NCI-H2081 treated with DMSO at 0.1 percent for 48 hours (cell line): ENCODE measurements at places on chromosomes 4 and X.

GRCh38 chrX:136166221-136166855 lies 19.0 kb downstream of the FHL1 start:
- no peak for DNase-seq

- no peak for DNase-seq
Observed at GRCh38 chr4:147101678-147102077, 156.0 kb upstream of the TTC29 start.

DNA sequence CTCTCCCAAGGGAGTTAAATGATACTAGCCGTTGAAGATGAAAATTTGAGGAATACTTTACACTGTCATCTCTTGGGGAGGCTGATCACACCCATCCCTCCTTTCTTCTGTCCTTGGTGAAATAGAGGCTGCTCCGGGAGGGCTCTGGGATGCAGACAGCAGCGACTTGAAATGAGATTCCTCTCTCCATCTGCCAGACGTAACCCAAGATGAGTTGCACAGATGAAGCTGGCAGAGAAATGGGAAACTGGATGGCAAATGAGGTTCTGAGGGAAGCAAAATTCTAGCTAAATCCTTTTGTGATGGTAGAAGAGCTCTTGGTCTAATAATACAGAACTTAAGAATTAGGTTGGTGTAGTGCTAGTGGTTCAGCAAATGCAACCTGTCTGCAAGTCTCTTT lies 201.4 kb downstream of the AASDH start:
- DNase-seq: no peak

DNA sequence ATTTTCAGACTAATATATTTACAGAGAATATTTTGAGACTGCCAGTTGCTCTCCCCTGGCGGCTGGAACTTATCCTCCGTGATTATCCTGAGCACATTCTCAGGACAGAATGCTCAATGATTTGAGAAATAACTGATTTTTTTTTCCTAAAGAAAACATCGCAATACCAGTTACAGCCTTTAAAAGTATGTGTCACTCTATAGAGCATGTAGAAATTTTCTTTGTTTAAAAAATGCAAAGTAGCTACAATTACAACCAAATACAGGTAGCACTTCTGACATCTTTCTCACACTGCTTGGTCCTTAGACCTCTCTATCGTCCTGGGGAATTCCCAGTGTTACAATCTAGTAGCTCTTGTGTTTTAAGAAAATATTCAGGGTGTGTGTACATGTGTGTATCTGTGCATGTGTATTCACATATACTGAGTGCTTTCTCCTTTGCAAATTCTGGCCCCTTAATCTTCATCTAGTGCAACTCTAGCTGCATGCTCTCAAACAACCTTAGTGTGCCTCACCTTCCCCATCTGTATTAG lies 13.8 kb downstream of the APBB2 start:
- DNase-seq: no peak

DNA sequence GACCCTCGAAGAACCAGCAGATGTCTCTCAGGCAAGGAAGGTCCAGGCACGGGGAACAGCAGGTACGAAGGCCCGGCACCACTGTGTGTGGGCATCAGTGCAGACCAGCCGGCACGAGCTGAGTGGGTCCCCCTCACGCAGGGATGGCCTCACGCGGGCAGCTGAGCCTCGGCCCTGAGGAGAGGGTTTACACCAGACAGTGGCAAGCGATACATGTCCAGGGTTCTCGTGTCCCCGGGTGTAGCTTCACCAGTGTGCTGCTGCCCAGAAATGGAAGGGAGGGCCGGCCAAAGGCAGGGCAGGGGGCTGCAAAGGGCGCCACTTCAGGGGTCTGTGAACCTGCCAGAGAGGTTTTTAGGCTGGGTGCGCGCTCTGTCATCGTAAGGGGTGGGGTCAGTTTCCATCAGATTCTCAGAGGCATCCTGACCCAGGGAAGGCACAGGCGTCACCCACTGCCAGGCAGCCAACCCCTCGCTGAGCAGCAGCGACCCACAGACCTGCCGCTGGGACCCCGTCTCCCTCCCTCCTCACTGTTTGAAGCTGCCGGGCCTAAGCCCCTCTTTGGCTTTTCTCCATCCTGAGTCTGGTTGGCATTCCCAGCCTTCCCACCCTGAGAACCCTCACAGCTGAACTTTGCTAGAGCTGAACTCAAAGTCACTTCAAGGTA lies 107.0 kb downstream of the CPZ start:
- DNase-seq: no peak

- DNase-seq: no peak
Observed at GRCh38 chrX:68880846-68881552, 52.2 kb downstream of the EFNB1 start.

- DNase-seq: no peak
Observed at GRCh38 chr4:98801259-98801725, 127.6 kb downstream of the EIF4E start.

- no peak for DNase-seq
Observed at GRCh38 chr4:152255437-152255836, 280.5 kb downstream of the FBXW7 start.

GRCh38 chr4:154604696-154605200 lies 7.7 kb downstream of the FGG start:
- DNase-seq: no peak

GRCh38 chr4:65467068-65467680 lies 203.1 kb downstream of the EPHA5 start:
- DNase-seq: no peak
